Breast epithelium (tissue), 4 donors: ENCODE measurements at places on chromosomes 13 and 19. TPM values are rescaled to one million over a fixed set of nuclear protein-coding genes. Genes with fewer than 3 reads are reported as not detected.

GRCh38 chr19:1407528-1408299 lies at the start of gene DAZAP1:
Gene DAZAP1, plus strand, starts transcription at chr19:1407586. Its CDS starts 188 bp downstream, at chr19:1407774.
- DNase-seq = no peak

The SCN1B gene
- 5.1 TPM for total RNA-seq

The ZNF865 gene
- total RNA-seq = 5.0 TPM

The NUP58 gene
- 81.5 TPM for total RNA-seq

GRCh38 chr19:48963371-48964204 lies 1.5 kb upstream of the FTL start:
- peak; percentile 64 for DNase-seq

- DNase-seq = no peak
Measured at GRCh38 chr13:112730157-112730671, 40.4 kb downstream of the ATP11A start.
